ENCODE measurements at places on chromosomes 11 and 22.

DNA sequence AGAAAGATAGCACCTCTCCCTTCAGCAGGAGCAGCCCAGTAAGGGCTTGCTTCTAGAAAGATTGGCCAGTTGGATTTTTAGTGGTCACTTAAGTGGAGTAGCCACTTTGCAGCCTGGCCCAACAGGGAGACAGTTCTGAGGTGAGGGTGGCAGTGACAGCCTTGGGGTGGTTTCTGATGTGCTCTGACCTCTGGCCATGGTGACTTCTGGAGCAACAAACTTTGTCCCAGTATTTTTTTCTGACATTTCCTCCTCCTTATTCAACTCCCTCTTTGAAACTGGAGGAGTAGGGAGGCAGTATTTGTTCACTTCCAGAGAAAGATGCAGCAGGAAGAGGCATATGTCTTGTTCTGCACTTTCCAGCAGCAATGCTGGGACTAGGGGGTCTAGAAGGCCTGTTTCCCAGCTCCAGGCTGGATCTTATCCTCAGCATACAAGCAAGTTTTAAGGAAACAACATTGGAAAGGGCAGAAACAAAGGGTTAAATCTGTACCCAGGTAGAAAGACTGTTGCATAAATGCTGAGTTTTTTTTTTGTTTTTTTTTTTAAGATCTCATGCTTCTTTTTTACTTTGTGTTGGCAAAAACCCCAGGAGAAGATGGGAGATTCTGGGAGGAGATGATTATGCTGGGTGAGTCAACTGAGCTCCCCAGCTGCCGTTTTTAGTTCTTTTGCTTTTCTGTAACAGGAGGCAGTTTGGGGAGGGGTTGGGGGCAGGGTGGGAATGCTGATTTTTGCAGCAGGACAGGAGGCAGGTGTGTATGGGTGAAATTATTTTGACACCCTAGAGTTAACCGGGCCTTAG lies 37.2 kb downstream of the RCOR2 start:
- DNase-seq = no peak

GRCh38 chr11:65572356-65573051 lies at the start of gene FAM89B:
Gene FAM89B (plus strand): TSS chr11:65572538. CDS start chr11:65572670, 132 bp downstream.
- peak; percentile 81 for DNase-seq

- no peak for DNase-seq
Measured at GRCh38 chr11:111423250-111423615, 44.2 kb upstream of the POU2AF1 start.

GRCh38 chr11:23836981-23837380 lies 659.9 kb upstream of the LUZP2 start:
- no peak for DNase-seq

DNA sequence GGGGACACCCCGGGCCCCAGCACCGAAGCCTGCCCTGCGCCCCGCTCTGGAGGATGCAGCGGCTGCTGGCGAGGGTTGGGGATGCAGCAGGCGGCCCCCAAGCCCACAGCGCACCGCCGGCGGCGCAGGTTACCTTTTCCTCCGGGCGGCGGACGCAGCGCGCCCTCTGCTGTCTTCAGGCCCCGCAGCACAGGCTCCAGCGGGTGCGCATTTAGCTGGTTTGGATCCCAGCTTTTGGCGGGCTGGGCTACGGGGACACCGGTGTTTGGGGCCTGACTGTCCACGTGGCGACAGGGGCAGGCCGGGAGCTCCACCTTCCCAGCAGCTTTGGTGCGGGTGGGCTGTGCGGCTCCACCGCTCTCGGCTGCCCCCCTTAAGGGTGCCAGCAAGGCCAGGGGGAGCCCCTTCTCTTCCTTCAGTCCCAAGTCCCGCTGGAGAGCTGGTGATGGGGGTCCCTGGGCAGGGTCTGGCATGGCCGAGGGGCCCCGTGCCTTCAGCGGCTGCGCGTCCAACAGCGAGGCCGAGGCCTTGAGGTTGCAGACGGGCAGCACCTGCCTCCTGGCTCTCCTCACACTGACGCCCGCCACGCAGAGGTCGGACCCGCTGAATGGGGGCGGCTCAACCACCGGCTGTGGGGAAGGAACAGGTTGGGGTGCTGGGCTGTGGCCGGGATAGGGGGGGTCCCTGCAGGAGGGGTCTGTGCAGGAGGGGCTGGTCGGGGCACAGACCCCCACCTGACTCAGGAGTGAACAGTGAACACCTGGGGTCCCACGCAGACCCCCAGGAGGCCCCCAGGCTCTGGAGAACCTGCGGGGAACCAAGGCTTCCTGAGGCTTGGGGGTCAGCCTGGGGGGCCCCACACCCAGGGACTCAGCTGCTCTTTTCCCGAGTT lies 18.0 kb upstream of the IL17REL start:
- peak; percentile 62 for DNase-seq

DNA sequence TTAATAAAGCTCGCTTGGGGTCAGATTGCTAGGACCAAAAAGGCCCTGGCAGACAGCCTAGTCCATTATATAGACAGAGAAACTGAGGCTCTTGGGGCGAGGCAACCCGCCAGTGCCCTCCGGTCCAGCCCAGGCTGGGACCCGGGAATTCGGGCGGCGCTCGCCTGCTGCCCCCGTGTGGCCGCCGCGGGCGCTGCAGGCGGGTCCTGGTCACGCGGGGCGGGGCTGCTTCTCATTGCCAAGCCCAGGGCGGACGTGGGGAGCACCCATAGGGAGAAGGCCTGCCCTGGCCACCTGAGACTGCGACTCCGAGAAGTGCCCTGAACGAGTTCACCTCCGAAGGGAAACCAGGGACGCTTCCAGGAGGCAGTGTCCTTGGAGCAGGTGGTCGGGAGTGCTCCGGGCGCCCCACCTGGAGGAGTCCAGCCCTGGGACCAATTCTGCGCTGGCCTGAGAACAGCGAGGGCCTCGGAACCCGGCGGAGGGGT lies 36.0 kb upstream of the CSNK1E start:
- peak; percentile 32 for DNase-seq

DNA sequence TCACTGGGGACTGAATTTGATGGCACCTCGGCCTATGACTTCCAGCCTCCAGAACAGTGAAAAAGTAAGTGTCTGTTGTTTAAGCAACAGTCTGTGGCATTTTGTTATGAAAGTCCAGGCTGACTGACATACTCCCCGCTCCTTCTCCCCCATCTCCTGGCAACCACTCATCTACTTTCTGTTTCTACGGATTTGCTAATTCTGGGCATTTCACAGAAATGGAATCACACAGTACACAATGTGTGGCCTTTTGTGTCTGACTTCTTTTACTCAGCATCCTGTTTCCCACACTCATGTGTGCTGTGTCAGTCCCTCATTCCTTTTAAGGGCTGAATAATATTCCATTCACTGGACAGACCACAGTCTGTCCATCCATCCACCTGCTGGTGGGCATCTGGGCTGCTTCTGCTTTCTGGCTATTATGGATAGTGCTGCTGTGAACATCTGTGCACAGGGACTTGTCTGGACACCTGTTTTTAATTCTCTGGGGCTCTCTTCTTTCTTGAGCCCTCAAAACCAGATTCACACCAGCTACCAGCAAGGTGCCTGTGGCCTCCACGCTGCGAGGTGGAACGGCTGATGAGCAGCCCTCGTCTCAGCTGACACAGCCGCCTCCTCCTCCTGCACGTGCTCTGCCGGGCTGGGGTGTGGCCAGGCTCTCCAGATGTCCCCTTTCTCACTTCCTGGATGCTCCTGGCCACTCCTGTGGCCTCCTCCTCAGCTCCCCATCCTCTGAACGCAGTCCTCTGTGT lies 333.1 kb downstream of the CTTN start:
- DNase-seq = no peak

DNA sequence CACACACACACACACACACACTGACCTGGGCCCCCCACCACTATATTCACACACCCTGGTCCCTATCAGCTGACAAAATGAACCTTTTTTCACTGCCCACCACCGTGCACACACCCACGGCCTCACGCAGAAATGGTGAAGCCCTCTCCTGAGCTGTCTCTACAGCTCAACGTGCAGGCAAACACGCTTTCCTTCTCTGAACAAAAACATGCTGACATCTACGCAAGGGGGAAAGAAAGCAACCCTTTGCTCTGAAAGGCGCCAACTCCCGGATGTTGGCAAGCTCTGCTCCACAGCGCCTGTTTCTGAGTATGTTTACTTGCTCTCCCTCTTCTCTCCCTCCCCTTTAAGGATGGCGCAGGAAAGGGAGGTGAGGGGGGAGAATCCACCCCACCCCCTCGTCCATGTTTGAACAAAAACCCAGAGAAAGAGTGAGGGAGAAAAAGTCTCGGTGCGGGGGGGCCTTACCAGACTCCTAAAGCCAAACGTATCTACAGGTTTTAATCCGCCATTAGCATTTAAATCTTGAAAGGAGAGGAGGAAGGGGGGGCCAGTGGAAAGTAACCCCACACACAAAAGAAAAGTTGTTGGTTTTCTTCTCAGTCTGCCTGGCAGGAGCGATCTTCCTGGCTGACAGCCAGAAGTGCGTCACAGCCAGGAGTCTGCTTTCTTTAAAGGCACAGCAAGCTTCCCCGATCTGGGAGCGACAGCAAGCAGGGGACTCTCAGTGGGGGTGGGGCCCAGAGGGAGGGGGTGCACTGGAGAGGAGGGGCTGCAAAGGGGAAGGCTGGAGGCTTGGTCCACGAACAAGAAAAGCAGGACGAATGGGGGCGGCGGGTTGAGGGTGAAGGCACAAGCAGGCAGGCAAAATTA lies 39.6 kb downstream of the NUMA1 start:
- peak; percentile 71 for DNase-seq
